ENCODE measurements at places on chromosomes 2 and 18.

- DNase-seq = no peak
Measured at GRCh38 chr2:204722207-204722606, 176.9 kb downstream of the PARD3B start.

DNA sequence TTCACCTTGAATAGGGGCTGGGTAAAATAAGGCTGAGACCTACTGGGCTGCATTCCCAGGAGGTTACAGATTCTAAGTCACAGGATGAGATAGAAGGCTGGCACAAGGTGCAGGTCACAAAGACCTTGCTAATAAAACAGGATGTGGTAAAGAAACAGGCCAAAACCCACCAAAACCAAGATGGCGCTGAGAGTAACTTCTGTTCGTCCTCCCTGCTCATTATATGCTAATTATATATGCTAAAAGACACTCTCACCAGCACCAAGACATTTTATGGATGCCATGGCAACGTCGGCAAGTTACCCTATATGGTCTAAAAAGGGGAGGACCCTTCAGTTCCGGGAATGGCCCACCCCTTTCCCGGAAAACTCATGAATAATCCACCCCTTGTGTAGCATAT lies 711.5 kb upstream of the KLHL29 start:
- DNase-seq = no peak

- no peak for DNase-seq
Measured at GRCh38 chr2:11876889-11877288, 130.5 kb downstream of the LPIN1 start.

GRCh38 chr2:206379266-206379665 lies 64.1 kb upstream of the ADAM23 start:
- no peak for DNase-seq

DNA sequence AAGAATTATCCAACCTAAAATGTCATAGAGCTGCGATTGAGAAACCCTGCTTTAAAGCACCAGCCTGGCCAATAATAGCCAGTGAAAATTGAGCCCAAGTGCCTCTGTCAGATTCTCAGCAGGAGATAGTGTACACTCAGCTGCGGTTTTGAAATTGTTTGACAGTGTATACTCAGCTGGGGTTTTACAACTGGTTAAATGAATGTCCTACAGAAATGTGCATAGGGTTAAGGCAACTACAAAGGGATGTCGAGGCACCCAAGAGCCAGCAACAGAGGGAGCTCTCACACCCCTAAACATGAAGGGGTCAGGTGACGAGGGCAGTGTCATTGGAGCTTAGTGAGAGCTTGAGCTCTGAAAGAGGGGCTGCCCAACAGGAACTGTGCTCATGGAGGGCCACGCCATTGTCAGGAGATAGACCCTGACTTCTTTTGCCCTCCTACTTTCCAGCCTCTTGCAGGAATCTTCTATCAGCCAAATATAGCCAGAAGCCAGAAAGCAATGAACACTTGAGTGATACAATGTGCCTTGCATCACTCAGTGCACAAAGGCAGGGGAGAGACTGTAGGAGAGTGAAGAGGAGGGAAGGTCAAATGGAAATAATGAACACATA lies 15.1 kb downstream of the ACTG2 start:
- DNase-seq = no peak

GRCh38 chr2:20536619-20537422 lies 89.9 kb downstream of the RHOB start:
- DNase-seq = no peak

DNA sequence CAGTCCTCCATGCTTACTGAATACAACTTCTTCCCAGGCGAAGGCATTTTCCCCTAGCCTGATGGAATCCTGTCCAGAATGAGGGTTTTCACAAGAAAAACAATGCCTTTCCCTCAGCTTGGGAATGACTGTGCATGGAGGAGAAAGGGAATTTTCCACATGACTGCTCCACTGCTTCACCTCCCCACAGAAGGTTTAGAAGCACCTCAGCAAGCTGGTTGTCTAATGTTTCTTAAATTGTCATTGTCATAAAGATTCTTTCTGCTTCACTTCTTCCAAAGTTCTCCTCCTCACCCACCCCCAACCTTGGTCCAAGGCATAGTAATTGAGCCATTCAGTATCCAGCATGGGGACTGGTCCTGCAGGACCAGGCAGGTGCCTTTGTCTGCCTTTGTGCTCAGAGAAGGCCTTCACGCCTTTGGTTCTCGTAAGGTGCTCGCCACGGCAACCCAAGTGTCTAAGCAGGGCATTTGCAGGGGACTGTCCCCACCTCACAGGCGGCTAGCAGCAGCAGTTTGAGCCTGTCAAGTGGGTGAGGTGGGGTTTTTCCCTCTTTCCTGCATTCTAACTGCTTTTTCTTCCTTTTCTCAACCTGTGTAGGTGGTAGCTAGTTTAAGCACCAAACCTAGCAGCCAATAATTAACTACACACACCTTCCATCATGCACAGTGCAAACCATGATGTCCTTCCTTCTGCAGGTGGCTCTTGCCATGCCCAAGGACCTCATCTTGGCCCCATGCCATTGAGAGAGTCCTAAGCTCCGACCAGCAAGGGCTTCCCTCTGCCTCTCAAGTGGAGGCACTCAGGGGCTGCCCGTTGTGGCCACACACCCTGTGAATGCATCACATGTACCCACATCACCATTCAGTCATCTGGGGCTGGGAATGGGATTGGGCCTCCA lies 65.7 kb upstream of the BCL2L11 start:
- DNase-seq = no peak

DNA sequence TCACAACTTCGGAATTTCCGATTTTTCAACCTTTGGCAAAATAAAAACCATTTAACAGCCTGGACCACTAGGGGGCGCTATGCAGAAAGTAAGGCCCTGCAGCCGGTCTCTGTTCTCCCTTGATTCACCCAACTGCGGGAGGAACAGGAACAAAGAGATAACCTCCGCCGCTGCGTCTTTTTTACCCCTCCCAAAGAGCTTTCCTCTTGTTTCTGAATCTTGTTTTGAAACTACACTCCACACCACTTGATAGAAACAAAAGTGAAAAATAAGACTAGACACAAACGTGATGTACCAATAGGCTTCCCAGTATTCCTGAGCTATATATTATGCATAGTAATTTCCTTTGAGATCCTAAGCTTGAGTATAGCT lies 231.2 kb downstream of the MYO3B start:
- DNase-seq = peak; percentile 50

- no peak for DNase-seq
Measured at GRCh38 chr18:9210966-9211365, 74.4 kb downstream of the ANKRD12 start.

DNA sequence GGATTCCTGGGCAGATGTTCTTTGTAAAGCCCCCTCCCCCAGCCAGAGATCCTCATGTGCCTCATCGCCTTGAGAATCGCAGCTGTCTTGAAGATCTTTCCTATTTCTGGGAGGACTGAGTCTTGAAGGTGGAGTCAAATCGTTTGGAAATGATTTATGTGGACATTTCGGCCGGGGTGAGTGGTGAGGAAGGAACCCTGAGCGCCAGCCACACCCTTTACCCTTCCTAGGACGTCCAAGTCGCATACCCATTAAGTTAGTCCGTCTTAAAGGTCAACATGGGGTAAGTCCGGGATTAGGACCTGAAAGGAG lies 84.9 kb upstream of the ZCCHC2 start:
- DNase-seq = peak; percentile 90

DNA sequence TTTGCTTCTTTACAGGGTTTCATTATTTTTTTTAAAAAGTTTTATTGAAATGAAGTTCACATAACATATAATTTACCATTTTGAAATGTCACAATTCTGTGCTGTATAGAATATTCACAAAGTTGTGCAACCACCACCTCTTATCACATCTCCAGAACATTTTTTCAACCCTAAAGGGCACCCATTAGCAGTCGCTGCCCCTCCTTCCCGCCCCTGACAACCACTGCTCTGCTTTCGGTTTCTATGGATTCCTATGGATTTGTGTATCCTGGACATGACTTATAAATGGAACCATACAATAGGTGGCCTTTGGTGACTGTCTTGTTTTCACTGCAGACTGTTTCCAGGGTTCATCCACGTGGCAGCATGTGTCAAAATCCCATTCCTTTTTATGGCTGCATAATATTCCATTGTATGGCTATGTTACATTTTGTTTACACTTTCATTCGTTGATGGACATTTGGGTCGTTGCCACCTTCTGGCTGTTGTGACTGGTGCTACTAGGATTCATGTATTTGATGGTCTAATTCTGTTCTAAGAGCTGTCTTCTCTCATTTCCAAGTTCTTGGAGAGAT lies 52.6 kb downstream of the SH3BP4 start:
- no peak for DNase-seq

DNA sequence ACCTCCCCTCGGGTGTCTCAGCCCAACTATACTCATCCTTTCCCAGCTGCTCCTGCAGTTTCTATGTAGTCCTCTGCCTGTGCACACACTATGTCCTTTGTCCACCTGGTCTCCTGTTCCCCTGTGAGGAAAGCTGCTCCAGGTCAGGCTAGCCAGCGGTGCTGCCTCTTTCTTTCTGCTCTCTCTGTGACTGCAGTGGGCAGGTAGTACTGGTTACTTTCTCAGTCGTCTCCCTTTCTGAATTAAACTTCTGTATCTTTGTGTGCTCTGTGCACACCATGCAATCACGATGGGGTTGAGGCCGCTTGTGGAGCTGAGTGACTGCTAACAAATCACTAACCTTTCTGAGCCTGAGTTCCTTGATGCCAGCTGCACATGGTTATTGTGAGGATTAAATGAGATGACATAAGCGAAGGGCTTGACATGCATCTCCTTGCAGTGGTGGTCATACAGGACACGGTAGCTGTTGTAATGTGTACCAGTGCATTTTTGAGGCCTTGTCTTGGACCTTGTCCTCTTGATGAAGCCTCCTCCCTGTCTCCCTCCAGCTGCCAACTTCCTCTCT lies 3.5 kb downstream of the FARP2 start:
- no peak for DNase-seq

- no peak for DNase-seq
Measured at GRCh38 chr2:200336980-200337615, 30.6 kb downstream of the SPATS2L start.

DNA sequence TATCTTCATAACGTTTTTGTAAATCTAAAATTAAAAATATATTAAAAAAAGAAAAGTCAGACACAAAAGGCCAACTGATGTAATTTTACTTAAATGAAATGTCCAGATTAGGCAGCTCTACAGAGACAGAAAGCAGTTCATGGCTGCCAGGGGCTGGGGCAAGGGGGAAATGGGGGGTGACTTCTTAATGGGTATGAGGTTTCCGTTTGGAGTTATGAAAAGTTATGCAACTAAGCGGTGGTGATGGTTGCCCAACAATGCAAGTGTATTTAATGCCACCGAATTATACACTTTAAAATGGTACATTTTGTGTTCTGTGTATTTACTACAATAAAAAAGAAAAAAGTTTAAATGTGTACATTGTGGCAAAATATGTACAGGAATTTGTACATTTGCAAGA lies 70.2 kb upstream of the TEX51 start:
- DNase-seq = no peak

GRCh38 chr2:160870729-160871465 lies 289.3 kb upstream of the TANK start:
- DNase-seq = no peak

DNA sequence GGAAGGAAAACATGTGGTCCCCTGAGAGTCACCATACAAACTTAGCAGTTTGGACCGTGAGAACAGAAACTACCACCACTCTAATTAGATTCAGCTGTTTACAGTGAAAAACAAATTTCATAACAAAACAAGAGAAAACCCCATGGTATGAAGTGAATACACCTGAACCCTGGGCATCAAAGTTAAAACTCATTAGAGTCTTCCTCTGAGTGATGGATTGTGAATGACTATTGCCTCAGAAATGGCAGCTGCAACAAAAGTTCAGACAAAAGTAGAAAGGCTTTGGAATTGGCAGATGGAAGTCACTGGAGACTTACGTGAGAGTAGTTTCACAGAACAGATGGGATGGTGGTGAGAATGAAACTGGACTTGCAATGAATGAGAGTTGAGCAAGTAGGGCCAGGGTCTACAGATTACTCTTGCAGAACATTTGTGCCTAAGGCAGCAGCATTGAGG lies 98.0 kb downstream of the AAK1 start:
- DNase-seq = no peak

DNA sequence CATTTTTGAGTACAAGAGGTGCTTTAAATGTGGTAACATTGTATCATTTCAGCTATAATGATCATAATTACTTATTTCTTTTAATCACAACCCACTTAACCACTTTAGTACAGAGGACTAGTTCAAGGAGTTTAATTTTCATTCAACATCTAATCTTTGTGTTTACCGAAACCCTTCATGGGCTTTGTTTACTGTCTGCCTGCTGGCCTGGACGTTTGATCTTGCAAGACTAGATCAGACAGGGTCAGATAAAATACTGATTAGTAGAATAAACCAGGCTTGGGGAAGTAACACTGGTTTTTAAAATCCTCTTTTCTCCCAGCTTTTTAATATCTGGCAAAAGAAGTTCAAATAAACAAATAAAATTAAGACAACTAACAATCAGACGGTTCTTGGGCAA lies 93.6 kb downstream of the SATB2 start:
- DNase-seq = no peak

- DNase-seq = peak; percentile 2
Measured at GRCh38 chr18:3972291-3972930, 482.7 kb downstream of the DLGAP1 start.

- DNase-seq = peak; percentile 67
Measured at GRCh38 chr18:58025733-58026132, 18.3 kb upstream of the NEDD4L start.

- no peak for DNase-seq
Measured at GRCh38 chr2:151182899-151183809, 78.5 kb downstream of the RBM43 start.

- no peak for DNase-seq
Measured at GRCh38 chr2:104854498-104855220, 744 bp downstream of the POU3F3 start.

DNA sequence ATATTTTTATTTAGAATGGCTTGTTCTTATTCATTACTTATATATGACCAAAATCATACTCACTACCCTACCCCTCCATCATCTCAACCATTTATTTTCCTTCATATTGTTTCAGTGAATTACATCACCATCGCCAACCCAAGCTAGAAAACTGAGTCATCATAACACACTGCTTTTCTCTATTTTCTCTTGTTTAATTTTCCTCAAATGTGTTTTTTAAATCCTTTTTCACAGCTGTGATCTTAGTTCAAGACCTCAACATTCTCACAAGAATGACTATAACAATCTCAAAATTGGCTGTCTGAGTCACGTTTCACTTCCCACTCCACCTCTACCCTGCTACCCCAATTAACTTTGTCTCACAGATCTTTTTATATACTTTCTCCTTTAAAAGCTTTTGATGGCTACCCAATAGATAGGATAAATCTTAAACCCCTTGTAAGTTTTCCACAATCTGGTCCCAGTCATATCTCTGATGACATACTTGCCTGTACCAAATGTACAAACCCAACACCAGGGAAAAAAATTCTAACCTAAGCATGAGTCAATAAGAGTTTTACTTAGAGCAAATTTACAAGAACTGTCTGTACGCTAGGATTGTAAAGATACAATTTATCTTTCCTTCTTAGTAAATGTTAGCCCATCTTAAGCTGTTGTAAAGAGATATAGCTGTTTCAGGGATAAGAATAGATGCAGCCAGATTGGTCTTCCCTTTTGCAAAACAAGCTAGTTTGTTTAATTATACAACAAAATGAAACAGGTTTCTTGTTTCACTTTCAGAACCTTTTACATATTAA lies 635.1 kb upstream of the SLC39A10 start:
- DNase-seq = no peak

GRCh38 chr2:12432985-12433625 lies 283.6 kb upstream of the TRIB2 start:
- peak; percentile 41 for DNase-seq

GRCh38 chr2:239746559-239747246 lies 278.4 kb downstream of the NDUFA10 start:
- no peak for DNase-seq

- DNase-seq = no peak
Measured at GRCh38 chr2:88608184-88608583, 19.1 kb downstream of the EIF2AK3 start.

GRCh38 chr2:38572167-38572566 lies 30.6 kb downstream of the HNRNPLL start:
- DNase-seq = peak; percentile 69

Data from HCEC 1CT (cell line).